ENCODE measurements at places on chromosomes 4 and X.
A peak's percentile ranks its signal among the peaks of the same experiment; 100 is the strongest.

DNA sequence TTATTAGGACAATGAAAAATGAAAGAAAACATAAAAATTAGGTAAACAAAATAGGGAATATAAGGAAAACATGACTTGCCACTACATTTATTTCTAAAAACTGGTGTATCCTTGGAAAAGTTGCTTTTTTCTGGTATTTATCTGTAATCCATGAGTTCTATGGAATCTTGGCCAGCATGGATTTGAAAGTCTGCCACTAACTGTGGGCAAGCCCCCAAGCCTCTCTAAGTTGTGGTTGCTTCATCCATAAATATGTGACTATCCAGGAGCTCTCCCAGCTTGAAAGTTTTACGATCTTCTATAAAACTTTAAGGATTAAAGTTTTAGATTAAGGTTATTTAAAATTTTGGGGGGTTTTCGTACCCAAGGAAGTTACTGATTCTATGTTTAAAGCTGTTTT is 21.8 kb downstream of the RPS6KA3 start:
- DNase-seq = no peak

- no peak for DNase-seq
Observed at GRCh38 chrX:791479-792034, 161.0 kb downstream of the SHOX start.

DNA sequence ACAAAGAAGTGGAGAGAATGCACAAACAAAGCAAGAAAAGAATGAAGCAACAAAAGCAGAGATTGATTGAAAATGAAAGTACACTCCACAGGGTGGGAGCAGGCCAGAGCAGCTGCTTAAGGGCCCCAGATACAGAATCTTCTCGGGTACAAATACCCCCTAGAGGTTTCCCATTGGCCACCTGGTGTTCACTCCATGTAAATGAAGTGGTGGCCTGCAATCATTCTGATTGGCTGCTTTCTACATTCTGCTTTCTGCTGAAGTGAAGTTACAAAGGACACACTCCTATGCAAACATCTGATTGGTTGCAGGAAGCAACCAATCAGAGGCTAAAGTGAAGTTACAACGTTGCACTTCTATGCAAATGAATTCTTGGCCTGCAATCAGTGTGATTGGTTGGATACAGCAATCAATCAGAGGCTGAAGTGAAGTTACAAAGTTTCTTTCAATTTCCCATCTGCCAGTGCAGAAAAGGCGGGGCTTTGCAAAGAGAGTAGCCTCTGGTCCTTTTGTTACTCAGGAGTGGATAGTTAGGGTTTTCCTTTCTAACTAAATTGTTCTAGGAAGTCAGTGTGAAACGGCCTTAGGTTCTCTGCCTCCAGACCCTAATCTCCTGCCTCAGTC is 19.0 kb upstream of the GPC4 start:
- no peak for DNase-seq

DNA sequence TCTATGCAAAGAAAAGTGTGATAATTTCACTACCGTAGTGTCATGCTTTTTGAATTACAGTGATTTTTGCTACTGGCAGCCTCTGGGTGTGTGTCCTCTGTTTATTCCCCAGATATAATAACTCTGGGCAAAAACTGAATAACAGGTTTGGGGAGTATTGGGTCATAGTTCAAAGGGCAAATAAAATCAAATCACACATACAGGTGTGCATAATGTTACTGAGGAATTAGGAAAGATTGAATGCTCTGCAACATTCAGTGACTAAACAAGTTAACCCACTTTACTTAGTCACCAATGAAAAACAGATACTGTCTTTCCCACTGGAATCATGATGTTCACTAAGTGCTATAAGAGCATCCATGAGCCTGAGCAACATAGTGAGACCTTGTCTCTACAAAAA is 224.3 kb downstream of the OPHN1 start:
- DNase-seq = no peak

DNA sequence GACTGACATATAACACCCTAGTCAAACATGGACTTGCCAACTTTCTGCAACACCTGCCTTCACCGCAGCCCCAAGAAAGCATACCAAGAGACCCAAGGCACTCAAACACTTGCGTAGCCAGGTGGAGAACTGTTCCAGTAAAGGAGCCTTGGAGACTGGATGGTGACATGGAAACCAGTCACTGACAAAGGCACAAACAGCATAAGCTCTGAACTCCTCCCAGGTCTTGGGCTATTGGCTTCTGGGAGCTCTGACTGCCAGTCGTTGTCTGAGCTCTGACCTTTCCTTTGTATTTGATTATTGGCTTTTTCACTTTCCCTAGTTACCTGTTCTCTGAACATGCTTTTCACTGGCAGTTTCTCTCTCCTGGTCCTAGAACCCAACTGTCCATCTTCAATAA is 38.3 kb downstream of the ARAP2 start:
- DNase-seq = no peak

DNA sequence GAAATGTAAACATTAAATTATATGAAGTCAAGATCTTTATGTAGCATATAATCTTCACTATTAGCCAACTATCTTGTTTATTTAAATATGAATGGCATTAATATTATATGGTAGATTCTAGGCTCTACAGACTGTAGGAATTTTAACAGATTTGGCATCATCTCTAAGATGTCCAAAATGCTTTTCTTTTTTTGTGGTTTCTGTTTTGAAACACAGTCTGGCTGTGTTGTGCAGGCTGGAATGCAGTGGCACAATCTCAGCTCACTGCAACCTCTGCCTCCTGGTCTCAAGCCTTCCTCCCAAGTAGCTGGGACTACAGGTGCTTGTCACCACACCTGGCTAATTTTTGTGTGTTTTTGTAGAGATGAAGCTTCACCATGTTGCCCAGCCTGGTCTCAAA is 76.2 kb downstream of the ELOVL6 start:
- no peak for DNase-seq

DNA sequence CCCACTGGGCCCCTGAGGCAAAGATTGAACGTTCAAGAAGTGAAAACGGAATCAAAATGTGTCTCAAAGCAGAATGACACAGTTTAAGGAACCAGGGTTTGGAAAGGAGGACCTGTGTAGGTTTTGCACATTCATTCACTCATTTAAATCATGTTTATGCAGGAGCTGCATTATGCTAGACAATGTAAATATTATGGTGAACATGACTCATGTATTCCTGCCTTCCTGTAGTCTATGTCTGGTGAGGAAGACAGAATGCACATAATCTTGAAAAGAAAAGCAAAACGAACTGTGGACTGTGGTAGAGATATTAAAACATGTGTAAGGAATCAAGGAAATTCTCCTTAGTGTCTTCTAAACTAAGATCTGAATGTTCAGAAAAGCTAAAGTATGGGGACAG is 311.8 kb upstream of the SMIM31 start:
- DNase-seq = no peak

DNA sequence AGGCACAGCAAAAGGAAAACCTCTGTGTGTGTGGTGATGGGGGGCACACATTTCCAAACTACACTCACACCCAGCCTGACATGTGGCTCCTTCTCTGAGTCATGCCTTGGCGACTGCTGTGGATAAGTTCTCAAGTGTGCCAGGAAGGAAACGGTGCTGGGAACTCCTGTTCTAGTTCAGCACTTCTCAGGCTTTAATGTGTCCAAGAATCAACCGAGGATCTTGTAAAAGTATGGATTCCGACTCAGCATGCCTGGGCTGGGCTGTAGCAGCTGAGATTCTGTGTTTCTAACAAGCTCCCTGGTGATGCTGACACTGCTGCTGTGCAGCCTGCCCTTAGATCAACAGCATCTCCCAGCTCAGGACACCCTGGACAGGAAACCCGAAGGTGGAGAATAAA is 20.2 kb downstream of the CLNK start:
- DNase-seq = no peak

DNA sequence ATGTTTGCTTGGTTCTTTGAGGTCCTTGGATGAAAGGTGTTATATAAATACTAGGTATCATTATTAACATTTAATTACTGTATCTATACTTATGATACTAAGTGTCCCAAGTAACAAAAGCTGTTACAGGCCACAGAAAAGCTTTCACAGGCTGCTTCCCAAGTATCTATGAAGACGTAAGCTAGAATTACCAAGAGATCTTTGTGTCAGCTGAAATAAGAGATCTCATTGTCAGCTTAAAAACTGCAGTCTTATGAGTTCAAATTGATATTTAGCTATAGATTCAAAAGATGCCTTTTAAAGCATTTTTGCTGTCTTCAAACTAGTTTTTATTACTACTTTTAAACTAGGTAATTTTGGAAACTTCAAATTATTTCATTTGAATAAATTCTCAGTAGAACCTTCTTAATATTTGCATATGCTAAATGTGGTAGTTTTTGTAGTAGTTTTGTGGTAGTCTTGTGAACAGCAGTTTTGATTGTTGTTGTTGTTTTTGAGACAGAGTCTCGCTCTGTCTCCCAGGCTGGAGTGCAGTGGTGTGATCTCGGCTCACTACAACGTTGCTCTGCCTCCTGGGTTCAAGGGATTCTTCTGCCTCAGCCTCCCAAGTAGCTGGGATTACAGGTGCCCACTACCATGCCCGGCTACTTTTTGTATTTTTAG is 170.0 kb upstream of the RPL34 start:
- no peak for DNase-seq

DNA sequence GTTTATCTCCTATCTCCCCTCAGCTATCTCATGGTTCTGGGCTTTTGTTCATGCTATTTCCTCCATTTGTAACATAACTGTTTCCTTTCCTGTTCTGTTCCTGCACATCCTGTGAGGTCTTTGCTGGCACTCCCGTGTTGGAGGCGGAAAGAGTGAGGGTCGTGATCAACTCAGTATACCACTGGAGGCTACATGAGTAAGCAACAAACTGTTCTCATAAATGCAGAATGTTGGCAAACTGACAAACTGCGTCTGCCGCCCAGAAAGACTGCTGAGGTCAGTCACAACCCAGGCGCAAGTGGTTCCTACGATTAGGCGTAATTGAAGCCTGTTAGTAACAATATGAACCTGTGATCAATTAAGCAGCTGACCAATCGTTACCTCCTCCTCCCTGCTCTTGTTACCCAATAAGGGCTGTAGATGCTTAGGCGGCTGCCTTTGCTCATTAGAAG is 48.8 kb downstream of the C4orf33 start:
- no peak for DNase-seq

DNA sequence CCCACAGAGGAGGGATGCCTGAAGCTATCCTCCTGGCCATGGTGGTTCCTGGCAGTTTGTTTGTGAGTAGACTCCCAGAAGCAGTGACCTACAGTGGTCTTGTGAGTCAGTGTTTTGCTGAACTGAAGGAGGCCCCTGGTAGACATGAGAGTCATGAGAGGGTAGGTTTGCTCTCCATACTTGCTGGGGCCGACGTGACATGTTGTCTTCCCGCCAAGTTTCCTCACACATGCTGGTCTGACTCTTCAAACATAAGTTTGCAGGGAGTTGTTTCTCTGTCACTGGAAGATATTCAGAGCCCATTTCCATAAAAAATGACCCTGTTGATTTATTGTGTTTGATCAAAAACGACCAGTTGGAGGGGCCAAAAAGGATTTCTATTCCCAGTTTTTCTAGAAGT is 131.1 kb upstream of the SCML1 start:
- DNase-seq = no peak

DNA sequence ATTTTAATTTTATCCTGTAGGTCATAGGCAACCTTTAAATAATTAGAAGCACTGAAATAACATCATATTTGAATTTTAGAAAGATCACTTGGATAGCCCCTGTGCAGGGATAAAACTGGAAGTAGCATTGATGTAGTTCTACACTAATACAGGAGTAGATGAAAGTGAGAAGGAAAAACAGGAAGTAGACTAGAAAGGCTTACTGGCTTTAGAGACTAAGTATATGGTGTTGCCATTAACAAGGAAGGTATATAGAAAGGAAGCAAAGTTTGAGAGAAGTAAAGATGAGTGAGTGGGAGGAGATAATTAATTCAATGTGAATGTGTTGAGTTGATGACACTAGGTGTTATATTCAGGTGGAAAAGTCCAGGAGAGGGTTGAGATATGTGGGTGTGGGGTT is 73.1 kb upstream of the EPGN start:
- no peak for DNase-seq

- no peak for DNase-seq
Observed at GRCh38 chr4:57355101-57355665, 245.0 kb upstream of the IGFBP7 start.

- no peak for DNase-seq
Observed at GRCh38 chr4:3091464-3091863, 17.0 kb downstream of the HTT start.

DNA sequence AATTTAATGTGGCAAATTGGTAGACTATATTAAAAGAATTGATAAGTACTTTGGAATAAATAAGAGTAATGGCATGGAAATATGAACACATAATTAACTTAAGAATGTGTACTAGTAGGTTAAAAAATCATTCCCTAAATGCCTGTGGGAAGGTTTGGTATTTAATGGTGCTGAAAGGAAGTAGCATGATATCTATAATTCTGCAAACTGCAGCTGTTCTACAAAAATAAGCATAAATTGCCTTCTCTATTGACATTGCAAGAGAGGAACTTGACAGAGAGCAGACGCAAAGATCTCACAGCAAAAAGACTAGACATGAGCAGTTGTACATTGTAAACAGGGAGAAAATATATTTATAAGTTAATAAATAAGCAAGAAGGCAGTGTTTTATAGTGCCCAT is 752.5 kb upstream of the PCDH10 start:
- no peak for DNase-seq

DNA sequence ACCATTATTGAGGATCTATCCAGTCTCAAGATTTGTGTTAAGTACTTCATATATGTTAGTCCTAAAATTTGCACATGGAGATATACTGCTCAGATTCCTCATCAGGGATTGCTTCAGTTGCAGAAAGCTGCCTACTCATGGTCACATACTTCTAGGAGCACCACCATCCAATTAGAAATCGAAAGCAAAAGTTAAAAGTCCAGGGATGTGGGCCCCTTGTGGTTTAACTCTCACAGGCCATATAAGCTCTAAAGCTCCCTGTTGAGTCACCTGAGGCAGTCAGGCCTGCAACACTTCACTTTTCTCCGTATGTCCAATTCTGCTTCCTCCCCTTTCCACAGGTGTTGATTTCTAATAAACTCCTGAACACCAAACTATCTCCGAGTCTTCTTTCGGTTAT is 84.2 kb downstream of the CNOT6L start:
- DNase-seq = peak; percentile 12

- no peak for DNase-seq
Observed at GRCh38 chrX:17098516-17099247, 152.2 kb downstream of the REPS2 start.

- no peak for DNase-seq
Observed at GRCh38 chr4:40180356-40180755, 16.5 kb upstream of the RHOH start.
